LNCaP clone FGC (cell line): ENCODE measurements at places on chromosomes 7 and 10.
A peak's percentile ranks its signal among the peaks of the same experiment; 100 is the strongest.

GRCh38 chr7:50738932-50739331 is 43.8 kb downstream of the GRB10 start:
- DNase-seq: peak; percentile 53

GRCh38 chr10:103676851-103677417 is 178.4 kb downstream of the SH3PXD2A start:
- no peak for DNase-seq

GRCh38 chr10:109650228-109650627 is 273.1 kb downstream of the XPNPEP1 start:
- DNase-seq: peak; percentile 96

- no peak for DNase-seq
These were observed 8.9 kb downstream of the DHTKD1 start for GRCh38 chr10:12077580-12078180.

DNA sequence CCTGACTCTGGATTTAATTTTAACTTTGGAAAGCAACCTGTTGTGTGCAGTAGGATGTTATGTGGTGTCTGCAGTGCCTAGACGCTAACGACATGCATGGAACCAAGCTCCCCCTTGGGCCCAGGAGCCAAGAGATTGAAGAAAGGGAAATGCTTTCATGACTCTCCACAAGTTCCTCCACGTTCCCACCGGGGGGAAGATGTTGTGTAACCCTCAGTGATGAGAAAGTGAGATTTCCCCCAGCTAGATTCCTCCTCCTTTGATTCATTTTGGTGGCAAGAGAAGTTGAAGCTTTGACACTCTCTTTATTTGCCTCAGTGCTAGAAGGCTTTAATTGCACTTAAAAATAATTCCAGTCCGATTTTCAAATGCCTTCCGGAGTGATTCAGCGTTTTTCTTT is 157.9 kb upstream of the INSYN2A start:
- no peak for DNase-seq

- DNase-seq: no peak
These were observed 468.7 kb upstream of the C7orf33 start for GRCh38 chr7:148121847-148122246.

DNA sequence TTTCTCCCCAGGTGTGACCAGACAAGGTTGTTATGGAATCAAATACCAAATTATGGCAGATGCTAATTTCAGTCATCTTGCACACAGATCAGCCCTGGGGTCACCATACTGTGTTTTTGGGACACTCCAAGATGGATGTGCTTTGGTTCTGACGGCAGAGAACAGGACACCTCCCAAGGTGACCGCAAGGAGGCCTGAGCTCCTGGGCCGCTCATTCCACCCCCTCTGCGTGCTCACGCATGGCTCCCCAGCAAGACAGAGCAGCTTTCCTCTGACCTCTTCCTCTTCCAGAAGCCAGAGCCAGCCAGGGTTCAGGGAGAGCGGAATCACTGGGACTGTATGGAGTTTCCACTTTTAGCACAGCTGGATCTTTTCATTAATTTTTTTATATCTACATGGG is 402.8 kb downstream of the DNAJB6 start:
- no peak for DNase-seq

DNA sequence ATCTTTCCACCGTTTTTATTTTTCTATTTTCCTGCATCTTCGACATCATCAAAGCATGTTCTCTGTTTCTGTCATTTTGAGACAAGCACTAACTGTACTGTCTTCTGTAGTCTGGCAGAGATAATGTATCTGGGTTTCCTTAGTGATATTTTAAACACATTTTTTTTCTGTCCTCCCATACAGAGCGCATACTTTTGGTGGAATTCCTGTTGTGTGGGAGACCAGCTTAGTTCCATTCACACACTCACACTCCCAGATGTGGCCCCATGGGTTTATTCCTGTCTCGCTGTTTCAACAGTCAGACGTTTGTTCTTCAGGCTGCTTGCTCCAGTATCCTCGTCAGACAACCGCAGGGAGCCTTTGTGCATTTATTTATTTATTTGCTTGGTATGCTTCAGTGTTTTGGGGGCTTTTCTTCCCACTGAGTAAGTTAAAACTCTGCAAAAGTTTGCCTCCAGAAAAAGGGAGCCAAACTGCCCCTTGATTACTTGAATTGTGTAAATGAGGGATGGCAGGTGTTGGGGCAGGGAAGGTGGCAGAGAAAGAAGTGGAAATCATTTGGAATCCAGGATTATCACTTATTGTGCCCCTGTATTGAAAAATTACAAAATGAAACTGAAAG is 456.8 kb upstream of the KLF6 start:
- no peak for DNase-seq

DNA sequence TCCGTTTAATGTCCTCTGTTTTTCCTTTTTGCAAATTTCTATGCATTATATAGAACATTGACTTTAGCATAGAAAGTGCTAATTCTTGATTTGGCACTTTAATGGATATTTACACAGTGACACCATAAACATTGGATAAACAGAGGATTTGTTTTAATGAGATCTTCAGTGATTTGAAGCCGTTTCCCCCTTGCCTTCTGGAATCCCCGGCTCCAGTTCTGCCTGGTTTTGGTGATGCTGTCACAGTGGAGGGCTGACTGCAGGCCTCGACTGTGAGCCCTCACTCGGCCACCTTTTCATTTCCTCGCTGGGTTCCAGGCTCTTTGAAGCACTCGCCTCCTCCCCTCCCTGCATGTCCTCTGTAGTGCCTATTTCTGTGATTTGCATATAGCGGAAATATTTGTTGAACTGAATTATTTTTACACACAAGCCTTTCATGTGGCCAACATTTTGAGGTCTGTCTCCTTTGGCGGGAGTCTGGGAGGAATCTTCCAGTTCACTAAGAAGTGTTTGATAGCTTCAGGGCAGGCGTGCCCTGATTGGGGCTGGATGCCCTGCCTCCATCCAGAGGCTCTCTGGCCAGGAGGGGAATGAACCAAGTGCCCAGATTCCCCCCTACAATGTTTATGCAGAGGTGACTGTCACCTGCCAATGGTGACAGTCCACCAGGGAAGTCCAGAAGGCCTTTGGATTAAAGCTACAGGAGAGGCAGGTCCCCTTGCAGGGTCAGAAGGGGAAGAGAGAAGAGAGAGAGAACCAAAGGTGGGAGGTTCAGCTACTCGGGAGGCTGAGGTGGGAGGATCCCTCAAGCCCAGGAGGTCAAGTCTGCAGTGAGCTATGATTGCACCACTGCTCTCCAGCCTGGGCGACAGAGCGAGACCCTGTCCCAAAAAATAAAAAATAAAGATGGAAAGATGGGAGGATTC is 67.5 kb downstream of the CUX1 start:
- DNase-seq: no peak

- no peak for DNase-seq
These were observed 216.3 kb downstream of the GFRA1 start for GRCh38 chr10:116056445-116057293.

- no peak for DNase-seq
These were observed 37.9 kb downstream of the SKIDA1 start for GRCh38 chr10:21487416-21488180.

GRCh38 chr10:124164264-124164663 is 70.9 kb upstream of the CHST15 start:
- DNase-seq: no peak

GRCh38 chr10:110985497-110986275 is 66.3 kb downstream of the SHOC2 start:
- no peak for DNase-seq

- DNase-seq: no peak
These were observed 187.9 kb downstream of the ZNF365 start for GRCh38 chr10:62562101-62562500.

DNA sequence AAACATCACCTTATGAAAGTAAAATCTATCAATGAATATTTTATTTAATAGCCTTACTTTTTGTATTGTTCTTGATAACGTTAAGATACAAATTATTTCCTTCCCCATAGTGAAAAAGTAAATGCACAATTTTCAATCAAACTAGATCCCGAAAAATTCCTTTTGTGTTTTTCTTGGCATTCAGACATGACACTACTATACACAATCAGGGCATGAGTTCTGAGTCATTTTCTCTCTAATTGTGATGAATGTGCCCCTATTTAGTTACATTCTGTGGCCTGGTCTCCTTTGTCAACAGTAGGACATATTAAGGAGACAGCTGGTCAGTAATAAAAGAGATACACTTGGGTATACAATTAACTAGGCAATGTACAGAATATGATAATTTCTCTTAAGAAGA is 19.8 kb downstream of the COL1A2 start:
- no peak for DNase-seq

GRCh38 chr10:35523670-35524225 is 81.4 kb upstream of the GJD4 start:
- DNase-seq: no peak
